GM12865 (cell line): ENCODE measurements at places on chromosomes 11 and 22.

DNA sequence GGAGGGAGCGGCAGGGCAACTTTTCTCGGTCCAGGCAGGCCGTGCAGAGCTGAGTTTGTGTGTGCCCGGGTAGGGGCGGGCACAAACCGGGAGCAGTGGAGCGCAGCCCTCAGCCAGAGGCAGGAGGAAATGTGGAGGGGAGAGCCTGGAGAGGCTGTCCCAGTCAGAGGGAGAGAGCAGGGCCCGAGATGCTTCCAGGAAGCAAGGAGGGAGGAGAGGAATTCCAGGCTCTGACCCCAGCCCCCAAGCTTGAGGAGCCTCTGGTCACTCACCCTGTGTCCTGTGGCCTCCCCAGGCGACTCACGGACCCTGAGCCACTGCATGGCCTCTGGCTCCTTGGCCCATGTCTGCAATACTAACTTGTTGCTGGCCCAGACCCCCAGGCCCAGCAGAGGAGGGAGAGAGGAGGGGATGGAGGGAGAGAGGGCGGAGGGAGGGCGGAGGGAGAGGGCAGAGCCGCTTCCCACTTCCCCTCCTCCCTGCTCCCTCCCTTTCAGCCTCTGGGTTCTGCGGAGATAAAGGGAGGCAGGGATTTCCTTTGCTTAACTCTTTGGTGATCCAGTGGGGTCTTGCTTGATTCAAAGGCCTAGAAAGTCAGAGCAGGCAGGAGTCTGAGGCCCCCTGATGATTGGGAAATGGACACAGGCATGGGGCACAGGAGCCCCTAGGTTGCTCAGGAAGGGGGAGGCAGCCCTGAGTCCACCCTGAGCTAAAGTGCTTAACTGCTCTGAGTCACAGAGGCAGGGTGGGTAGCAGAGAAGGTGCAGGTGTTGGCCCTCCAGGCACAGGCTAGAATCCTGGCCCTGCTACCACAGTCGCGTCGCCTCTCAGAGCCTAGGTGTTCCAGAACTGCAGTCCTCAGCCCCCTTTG, at the start of gene C1QTNF6:
Gene C1QTNF6 (minus strand): TSS at position 357 of the 871 bp plus-strand sequence. CDS start 34 bp downstream, at position 323.
- no peak for DNase-seq

DNA sequence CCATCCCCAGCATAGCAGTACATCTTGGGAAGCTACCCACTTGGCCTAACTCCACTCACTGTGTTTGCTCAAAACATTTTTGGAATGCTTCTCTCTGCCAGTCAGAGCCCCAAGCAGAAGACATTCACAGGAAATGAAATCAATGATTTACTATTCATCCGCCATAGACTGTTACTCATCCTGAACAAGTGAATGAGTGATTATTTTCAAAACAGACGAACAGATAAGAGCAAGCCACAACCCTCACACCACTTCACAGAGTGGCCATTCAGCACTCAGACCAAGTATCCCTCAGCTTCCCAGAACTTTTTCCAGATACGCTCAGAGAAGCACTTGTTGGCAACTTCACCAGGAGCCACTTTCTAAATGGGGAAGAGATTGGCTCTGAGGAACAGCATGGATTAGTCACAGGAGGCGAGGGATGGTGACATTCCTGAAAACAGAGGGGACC, 13.0 kb upstream of the UBASH3B start:
- no peak for DNase-seq

DNA sequence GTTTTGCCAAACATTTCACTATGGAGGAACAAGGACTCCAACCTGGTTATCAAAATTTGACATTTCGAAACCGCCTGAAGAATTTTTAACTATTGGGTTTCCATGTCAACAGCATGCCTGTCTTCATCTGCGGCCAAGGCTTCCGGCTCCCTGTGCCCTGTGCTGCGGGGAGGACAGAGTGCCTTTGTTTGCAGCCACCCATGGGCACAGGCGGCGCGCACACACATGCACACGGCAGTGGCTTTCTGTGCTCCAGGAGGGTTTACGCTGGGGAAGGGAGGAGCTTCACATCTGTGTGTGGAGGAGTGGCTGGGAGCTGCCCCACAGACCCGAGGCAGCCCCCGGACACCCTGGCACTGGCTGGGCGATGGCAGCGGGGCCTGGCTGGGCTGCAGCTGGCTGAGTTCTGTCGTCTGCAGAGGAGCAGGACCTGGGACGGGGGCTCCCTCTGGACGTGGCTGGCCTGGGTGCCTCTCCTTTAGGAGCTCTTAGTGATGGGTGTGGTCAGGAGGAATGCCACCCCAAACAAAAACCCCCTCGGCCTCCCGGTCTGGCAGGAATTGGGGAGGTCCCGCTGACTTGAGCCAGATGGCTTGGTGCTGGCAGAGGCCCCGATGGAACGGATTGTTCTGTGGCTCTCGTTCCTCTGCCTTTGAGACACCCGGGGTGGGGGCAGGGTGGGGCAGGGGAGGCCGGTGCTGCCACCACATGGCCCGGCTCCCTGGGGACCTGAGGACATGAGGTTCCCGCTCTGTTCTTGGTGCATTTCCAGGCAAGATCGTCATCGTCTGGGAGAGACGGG, 1290.9 kb downstream of the BRD1 start:
- no peak for DNase-seq

- no peak for DNase-seq
Observed at GRCh38 chr11:43954241-43954640, 11.8 kb downstream of the C11orf96 start.

- no peak for DNase-seq
Observed at GRCh38 chr11:132196928-132197327, 826.5 kb downstream of the NTM start.

DNA sequence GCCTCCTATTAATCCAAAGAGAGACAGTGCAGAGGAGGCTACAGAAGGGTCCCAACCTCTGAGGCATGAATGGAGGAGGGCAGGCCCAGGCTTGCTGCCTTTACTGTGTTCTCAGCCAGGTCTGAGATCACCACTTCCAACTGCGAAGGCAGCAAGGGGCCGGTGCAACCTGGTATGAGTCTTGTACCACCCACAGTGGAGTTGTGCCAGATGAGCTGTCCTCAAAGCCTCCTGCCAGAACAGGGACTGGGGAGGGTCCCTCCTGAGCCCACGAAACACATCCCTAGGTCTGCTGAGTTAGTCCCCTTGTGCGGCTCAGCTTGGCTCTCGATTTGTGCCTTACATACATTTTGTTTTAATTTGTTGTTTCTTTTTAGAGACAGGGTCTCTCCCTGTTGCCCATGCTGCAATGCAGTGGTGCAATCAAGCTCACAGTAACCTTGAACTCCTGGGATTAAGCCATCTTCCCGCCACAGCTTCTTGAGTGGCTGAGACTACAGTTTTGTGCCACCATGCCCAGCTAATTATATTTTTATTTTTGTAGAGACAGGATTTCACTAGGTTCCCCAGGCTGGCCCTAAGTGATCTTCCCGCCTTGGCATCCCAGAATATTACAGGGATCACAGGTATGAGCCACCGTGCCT, 9.3 kb downstream of the MIF start:
- no peak for DNase-seq

DNA sequence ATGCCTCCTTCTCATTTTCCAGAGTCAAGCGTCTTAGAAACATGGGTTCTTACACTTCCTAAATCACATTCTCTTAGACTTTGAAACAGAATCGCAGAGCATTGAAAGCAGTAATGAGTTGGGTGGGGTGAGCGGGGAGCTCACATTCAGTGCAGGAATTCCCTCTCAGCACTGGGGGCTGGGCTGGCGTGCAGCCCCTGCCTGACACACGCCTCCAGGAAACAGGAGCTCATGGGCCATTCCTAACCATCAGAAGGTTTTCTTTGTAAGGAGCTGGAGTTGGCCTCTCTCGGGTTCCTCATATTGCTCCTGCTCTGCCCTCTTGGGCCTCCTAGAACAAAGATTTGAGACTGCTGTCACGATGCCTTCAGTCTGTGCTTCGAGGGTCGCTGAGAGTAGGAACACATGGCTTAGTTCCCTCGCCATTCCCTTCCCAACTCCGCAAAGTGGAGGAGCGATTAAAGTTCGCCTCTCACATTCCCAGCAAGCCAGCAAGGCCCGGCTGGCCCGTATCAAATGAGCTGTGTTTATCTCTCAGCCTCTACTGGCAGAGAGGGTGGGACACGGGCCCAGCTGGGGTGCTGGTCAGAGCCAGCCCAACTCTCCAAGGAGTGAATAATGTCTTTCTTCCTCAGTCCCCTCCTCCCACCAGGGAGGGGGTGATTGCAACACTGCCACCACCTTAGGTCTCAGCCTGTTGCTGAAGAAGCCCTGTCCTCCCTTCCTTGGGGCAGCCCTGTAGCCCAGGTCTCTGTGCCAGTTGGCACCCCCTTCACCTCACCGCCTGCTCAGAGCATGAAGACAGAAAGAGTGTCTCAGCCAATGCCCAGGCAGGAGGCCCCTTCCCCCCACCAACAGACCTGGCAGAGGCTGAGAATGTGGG, 10.4 kb downstream of the CHRDL2 start:
- no peak for DNase-seq

GRCh38 chr11:31887180-31887579, 76.1 kb upstream of the PAX6 start:
- peak; percentile 12 for DNase-seq
